ENCODE measurements at places on chromosomes 16 and 17. TPM values are rescaled to one million over a fixed set of nuclear protein-coding genes. Genes with fewer than 3 reads are reported as not detected.

TP53TG3B gene
- not detected for total RNA-seq

- no peak for DNase-seq
Observed at GRCh38 chr16:66058172-66058691, 308.3 kb upstream of the CDH5 start.

PPP1R27 gene
- 2.4 TPM for total RNA-seq

DNA sequence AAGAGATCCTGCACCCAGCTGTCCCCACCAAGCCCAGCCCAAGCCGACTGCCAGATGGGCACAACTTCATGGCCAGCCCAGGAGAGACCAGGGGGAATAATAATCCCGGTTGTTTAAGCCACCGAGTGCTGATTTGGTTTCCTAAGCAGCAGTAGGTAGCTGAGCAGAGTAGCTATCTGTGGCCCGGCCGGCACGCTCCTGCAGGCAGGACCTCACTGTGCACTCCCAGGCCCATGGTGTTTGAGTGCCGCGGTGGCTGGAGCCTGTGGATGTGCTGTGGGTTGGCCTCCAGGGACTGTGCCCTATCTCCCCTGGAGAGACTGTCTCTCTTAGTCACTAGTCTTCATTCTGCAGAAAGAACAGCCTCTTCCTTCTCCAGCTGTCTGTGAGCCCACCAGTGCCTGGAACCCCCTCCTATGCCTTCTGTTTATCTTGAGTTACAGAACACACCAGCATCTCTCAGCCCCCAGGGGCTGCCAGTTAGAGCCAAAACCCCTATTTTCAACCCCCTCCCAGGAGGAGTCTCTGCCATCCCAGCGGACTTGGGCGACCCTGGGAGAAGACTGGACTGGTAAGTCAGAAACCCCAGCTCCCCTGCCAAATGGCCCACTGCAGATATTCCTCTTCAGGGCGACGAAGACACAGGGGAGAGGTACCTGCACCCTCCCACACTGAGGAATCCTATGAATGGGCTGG, 152.0 kb downstream of the SDK2 start:
- DNase-seq = no peak

- DNase-seq = peak; percentile 71
Observed at GRCh38 chr17:73309727-73310596, 1.8 kb downstream of the CDC42EP4 start.

DNA sequence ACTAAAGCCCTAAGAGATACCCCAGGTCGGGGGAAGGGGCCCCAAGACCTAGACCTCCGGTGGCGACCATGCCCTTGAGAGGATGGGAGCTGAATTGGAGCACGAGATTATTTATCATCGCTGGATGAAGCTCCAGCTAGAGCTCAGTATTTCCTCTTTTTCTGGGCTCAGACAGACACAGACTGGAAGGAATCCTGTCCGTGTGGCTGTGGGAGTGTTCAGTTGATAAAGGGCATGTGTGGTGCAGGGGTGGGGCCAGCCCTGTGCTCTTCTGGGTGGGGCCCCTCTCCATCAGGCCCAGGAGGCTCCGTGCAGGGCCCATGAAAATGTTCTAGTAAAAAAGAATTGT, 6.3 kb upstream of the CBX4 start:
- DNase-seq = no peak

DNA sequence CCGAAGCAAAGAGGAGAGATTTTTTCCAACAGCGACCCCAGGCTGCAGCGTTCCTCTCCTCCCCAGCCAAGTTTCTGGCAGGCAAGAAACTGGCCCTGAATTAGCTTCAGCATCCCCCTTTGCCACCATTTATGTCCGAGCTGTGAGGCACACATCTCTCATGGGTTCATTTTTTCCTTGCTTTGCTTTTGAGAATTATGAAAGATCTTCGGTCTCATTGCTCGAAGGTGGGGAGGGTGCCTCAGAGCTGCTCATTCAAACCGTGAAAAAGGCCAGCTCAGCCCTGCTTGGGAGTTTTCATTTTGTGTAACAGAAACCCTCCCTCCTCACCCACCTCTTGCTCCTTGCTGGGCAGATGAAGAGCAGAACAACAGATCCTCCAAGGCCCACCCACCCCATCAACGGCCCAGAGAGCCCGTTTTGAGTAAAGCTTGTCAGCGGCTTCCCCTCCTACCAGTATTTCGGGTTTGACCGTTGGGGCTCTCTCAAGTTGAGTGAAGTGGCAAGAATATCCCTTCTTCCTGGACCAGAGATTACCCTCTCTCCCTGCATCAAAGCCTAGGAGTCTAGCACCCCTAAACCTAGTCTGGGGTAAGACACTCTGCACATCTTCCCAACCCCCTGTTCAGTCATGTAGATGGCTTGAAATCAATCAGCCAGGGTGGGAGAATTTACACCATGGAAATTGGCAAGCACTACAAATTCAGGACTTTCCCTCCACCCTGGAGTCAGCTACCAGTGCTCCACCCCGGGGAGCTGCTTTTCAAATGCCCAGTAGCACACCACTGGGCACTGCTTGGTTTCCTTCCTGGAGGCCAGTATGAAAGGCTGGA, 1.8 kb downstream of the CCR7 start:
- no peak for DNase-seq

DNA sequence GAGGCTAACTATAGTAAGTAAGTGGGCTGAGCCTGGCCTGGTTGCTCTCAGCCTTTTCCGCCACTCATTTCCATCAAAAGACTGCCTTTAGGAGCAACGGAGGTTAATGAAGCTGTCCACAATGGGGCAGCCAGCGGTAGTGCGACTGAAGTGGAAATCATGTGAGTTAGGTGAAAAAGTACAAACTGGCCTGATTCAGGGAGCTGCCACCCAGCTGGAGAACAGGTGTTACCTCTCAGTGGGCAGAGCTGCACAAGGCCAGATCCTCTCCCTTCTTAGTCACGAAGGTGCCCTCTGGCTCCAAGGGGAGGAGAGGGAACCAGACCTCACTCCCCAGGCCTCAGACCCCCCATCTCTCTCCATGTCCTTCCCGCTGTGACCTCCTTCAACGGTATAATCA, 34.4 kb upstream of the CDRT4 start:
- no peak for DNase-seq

SDK2 gene
- total RNA-seq = not detected

- no peak for DNase-seq
Observed at GRCh38 chr17:33973491-33973890, 281.6 kb upstream of the CCL2 start.

ABCA9 gene
- not detected for total RNA-seq
